ENCODE measurements at places on chromosomes 7 and 10.

- DNase-seq = no peak
These were observed 115.7 kb upstream of the CACNA2D1 start for GRCh38 chr7:82559193-82559805.

- no peak for DNase-seq
These were observed 224.6 kb upstream of the ZWINT start for GRCh38 chr10:56585447-56586171.

GRCh38 chr7:110790992-110791391 lies 299.9 kb upstream of the LRRN3 start:
- DNase-seq = no peak

DNA sequence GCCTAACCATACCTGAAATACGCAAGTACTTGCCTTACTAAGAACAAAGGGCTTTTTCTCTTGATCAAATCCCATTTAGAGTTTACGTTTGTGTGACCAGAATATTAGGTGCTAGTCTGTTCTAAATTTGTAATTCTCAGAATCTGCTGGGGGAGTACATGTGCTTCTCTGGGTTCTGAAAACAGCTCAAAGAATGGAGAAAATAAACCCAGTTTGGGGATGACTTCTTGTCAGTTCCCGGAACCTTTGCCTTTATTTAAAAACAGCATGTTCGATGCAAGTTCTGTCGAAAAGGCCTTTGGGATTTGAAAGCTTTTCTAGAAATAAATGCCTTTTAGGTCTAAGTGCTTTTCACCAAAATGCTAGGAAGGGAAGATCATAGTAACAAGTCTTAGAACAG lies 147.0 kb downstream of the ARID5B start:
- no peak for DNase-seq

DNA sequence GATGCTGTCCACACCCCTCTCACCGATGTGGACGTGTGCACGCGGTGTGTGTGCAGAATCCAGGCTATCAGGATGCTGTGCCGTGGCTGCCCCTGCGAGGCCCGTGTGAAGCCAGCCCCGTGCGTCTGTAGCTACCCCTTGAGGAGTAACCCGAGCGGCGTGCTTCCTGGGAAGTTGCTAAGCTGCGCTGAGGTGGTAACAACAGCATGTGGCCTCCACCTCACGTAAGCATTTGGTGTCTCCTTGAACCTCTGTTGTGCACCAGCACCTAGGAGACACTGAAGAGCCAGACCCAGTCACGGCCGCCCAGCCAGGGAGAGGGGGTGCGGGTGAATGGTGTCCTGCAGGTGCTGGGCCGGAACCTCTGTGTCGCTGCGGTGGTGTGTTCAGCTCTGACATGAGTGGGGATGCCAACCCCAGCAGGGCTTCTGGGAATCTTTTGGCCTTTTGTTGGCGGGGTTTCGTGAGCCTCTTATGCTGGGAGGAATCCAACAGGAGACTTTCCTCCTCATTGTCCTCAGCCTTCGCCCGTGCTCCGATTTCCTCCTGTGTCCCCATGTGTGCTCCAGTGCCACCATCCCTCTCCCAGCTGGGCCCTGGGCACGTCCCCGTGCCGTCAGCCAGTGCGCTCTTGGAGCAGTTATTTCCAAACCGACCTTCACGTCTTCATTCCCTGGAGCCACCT lies 60.4 kb downstream of the DNAJB6 start:
- DNase-seq = no peak

GRCh38 chr7:828793-829561 lies 3.3 kb upstream of the SUN1 start:
- DNase-seq = no peak

GRCh38 chr10:42951486-42952251 lies 125.2 kb upstream of the RET start:
- peak; percentile 15 for DNase-seq

DNA sequence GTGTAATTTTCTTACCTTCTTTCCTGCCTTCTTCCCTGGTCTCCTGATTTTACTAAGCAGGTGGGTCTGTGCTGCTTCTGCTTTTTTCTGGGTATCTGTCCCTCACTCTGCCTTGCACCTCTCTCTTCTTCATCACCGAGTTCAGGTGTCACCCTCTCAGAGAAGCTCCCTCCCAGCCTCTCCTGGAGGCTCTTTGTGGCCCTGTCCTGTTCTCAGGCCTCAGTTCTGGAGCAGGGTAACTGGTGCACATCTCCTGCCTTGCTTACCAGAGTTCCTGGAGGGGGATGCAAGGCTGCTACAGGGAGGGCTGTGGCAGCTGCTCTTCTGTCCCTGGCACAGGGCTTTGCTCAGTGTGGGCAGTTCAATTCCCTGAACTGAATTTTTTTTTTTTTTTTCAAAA lies 66.1 kb downstream of the RBM33 start:
- no peak for DNase-seq

- peak; percentile 30 for DNase-seq
These were observed 32.8 kb downstream of the TSPAN14 start for GRCh38 chr10:80486785-80487420.

DNA sequence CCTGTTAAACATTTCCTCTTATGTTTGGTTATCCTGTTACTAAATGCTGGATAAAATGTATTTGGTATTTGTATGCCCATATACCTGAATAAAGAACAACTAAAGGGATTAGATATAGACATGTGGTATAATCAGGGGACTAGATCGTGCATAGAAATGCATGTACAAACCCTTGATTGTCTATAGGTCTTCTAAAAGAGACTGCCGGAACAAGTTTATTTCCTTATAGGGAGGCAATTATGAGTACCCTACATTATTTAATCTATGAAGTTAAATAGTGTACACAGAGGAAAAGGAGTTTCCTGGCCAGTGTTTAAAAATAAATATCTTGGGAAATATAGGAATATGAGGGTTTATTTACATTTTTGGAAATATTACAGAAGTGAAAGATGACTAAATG lies 44.6 kb downstream of the CCSER2 start:
- DNase-seq = no peak

GRCh38 chr10:104741127-104741526 lies 100.0 kb downstream of the SORCS3 start:
- no peak for DNase-seq

DNA sequence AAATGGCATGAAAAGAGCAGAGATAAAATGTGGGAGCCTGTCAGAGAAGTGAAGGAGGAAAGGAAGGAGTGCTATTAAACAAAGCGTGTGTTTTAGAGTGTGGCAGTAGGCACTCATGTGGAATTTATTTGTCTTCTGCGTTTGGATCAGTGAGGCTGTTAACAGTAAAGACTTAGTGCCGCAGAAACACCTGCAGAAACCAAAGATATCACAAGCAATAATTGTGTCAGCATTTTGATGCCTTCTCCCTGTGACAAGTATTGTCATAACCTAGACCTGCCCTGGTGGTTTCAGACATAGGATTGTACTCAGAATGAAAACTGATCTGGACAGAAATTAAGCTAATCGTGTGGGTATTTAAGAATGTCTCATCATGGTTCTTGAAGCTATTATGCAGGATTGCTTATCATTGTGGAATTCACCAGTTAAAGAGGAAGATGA lies 191.0 kb downstream of the CAMK1D start:
- DNase-seq = no peak

- DNase-seq = no peak
These were observed 19.0 kb downstream of the PWWP2B start for GRCh38 chr10:132415956-132416355.

GRCh38 chr10:124715439-124715838 lies 28.7 kb downstream of the FAM53B start:
- DNase-seq = no peak

DNA sequence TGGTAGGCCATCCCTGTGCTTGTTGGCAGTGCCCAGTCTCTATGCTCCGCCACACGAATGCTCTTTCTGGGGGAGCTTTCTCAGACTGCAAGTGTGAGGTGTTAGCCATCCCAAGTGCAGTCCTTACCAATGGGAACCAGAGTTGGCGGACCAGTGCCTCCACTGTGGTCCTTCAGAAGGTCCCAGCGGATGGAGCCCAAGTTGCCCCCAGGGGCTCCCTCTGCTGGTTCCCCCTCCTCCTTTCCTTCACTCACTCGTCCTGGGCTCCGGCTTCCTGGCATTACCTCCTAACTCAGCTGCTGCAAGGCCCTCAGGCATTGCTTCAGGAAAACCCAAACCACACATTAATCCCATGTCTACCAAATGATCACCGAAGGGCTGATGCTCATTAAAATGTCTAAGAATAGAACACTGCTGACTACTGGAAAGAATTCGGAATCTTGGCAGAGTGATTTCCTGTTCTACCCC lies 139.8 kb downstream of the CUBN start:
- no peak for DNase-seq

DNA sequence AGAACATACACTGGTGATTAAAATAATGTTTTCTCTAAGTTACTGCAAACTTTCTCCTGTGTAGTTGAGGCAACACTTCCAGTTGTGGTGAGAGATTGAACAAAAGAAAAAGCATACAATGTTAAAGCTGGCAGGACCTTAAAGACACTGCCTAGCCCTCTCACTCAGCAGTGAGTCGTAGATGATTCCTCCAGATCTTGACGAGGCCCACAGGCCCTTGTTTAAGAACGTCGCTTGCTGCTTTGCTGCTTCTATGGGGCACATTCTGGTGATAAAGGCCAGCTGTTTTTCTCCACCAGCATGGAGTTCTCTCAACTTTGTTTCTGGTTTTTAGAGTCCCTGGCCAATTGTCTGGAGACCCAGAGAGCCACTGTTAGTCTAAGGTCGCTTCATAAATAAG lies 2.8 kb upstream of the DENND11 start:
- no peak for DNase-seq

DNA sequence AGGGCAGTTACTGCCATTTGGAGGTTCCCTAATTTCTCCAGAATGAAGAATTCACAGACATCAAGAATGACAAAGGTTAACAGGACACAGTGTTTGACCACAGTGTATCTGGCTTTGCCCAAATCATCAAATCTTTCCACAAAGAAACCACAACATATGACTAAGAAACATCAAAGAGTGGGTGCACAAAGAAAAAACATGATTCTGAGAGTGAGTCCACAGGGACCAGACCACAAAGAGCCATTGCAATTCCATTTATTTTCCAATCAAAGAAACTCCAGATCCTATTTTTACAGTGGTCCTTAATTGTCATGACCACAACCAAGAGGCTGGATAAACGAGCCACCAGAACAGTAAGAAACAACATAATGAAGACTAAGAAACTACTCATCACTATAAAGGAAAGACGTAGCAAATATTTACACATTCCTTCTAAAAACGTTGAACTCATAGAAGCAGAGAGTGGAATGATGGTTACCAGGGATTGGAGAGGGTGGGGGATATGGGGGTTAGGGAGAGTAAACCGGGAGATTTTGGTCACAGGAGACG lies 286.5 kb downstream of the DOCK4 start:
- no peak for DNase-seq

DNA sequence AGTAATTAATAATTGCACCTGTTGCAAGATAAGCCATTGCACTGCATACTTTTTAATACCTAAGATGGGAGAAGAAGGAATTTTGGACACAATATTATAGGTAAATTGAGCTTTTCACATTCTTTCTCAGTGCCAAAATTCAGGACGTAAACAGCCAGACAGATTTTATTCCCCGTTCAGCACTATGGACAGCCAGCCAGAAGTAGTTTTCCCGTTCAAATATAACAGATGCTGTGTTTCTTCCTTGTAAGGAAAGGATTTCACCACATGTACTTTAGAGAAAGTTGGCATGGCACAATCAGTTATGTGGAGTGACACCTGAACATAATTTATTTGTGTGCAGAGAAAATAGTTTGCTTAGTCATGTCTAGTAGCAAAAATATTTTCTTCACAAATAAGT lies 34.8 kb downstream of the SEMA3E start:
- no peak for DNase-seq

- DNase-seq = no peak
These were observed 287.3 kb upstream of the SP4 start for GRCh38 chr7:21140622-21141021.

GRCh38 chr7:100897772-100898454 lies 2.2 kb upstream of the ACHE start:
- no peak for DNase-seq

- no peak for DNase-seq
These were observed 450.7 kb downstream of the SORCS1 start for GRCh38 chr10:106713846-106714245.

DNA sequence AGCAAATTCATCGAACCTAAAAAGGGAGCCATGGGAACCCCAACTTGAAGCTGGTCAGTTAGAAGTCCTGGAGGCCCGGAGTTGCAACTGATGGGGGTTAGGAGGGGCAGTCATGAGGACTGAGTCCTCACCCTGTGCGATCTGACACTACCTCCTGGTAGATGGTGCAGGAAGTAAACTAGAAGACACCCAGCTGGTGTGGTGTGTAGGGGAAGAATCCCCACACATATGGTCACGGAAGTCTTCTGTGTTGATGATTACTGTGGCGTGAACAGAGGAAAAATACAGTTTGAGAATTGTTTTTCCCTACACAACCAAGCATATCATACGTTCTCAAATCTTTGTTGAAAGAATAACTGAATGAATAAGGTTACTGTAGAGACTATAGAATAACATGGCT lies 164.6 kb upstream of the KCTD7 start:
- no peak for DNase-seq

DNA sequence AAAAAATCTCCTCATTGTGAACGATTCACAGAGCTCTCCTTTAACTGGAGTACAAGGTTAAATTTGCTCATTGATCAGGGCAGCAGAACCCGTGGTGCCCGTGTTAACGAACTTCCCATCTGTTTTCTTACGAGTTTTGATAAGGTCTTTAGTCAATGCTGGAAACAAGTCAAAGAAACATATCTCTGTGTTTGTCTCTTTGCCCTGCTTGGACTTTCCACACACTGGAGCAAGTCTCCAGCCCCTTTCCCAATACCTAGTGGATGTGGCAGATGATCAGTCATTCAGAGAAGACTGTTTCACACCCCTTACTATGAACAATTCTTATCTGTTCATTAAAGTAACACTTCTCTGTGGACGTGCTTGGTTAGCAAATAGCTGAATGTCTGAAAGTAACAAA lies 121.3 kb downstream of the ARID5B start:
- DNase-seq = no peak

Measured in activated T-cell treated with anti-CD3 and anti-CD28 coated beads, Interleukin-2, amount 50 U/mL, for 24 hours (primary cell).